ENCODE measurements at places on chromosomes 4 and X. TPM values are rescaled to one million over a fixed set of nuclear protein-coding genes. Genes with fewer than 3 reads are reported as not detected.

The USP17L10 gene
- not detected for total RNA-seq

GRCh38 chr4:86870442-86871069 is 21.4 kb upstream of the SLC10A6 start:
- no peak for DNase-seq

GRCh38 chr4:149166365-149166764 is 649.3 kb downstream of the IQCM start:
- no peak for DNase-seq

- no peak for DNase-seq
Observed at GRCh38 chr4:71334465-71334882, 4.3 kb upstream of the SLC4A4 start.

The GPR34 gene
- total RNA-seq: 2.7 TPM

The LRIT3 gene
- not detected for total RNA-seq

DNA sequence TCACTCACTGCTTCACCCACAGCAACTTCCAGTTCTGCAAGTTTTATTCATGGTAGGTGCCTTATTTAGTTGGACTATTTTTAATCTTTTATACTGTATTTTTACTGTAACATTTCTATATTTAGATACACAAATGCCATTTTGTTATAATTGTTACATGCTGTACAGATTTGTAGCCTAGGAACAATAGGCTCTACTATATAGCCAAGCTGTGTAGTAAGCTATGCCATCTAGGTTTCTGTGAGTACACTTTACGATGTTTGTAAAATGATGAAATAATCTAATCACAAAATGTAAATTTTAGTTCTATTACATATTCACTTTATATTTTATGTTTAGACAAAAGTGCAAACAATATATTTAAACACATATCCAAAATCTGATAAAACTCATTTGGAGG is 1187.8 kb downstream of the TECRL start:
- DNase-seq: no peak

- DNase-seq: no peak
Observed at GRCh38 chr4:78650106-78651024, 98.8 kb downstream of the ANXA3 start.

- no peak for DNase-seq
Observed at GRCh38 chrX:63354484-63354883, 3.4 kb upstream of the SPIN4 start.

GRCh38 chr4:2462218-2462991 is 6.5 kb upstream of the RNF4 start:
- DNase-seq: peak; percentile 80

The FRMD7 gene
- total RNA-seq: not detected

Measured in activated naive CD8-positive, alpha-beta T cell treated with anti-CD3 and anti-CD28 coated beads, Interleukin-2, amount 10 ng/mL, durations not matched to agents 7 days and 5 days (primary cell).